ENCODE measurements at places on chromosomes 5 and 9.

- no peak for DNase-seq
Observed at GRCh38 chr5:35393901-35394300, 163.6 kb upstream of the PRLR start.

GRCh38 chr5:55821731-55822512 lies 29.2 kb upstream of the IL31RA start:
- DNase-seq: no peak

DNA sequence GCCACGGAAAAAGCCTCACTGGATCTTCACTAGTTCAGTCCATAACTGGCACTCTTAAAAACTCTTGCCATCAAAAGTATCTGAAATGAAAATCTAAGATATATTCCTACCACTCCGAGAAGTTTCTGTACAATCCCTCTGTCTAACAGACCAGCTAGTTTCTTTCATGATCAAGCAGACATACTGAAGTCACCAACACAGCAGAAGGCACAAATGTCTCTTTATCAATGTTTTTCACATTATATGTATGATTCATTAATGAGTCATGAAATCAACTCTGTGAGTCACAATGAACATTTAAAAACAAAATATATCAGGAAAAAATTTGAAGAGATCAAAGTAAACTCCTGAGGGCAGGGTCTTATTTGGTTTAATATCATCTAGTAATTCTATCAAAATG lies 50.8 kb downstream of the F2R start:
- DNase-seq: no peak

GRCh38 chr9:107982001-107982400 lies 492.4 kb upstream of the KLF4 start:
- DNase-seq: no peak

DNA sequence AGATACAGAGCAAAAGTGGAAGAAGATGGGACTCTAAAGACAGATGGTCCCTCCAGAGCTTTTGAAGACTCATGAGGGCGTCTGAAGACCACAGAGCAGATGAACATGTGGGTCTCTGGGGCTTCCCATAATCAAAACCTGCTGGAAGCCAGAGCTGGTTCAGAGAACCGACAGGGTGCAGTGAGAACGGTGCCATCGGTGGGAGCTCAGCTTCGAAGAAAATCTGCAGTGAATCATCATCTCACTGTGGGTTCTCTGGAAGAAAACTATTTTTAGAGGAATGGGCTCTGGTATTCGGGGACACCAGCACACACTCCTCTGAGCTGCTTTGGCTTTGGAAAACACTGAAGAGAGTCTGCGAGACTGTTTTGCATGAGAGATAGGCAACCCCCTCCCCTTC lies 222.4 kb upstream of the PANK3 start:
- DNase-seq: no peak

DNA sequence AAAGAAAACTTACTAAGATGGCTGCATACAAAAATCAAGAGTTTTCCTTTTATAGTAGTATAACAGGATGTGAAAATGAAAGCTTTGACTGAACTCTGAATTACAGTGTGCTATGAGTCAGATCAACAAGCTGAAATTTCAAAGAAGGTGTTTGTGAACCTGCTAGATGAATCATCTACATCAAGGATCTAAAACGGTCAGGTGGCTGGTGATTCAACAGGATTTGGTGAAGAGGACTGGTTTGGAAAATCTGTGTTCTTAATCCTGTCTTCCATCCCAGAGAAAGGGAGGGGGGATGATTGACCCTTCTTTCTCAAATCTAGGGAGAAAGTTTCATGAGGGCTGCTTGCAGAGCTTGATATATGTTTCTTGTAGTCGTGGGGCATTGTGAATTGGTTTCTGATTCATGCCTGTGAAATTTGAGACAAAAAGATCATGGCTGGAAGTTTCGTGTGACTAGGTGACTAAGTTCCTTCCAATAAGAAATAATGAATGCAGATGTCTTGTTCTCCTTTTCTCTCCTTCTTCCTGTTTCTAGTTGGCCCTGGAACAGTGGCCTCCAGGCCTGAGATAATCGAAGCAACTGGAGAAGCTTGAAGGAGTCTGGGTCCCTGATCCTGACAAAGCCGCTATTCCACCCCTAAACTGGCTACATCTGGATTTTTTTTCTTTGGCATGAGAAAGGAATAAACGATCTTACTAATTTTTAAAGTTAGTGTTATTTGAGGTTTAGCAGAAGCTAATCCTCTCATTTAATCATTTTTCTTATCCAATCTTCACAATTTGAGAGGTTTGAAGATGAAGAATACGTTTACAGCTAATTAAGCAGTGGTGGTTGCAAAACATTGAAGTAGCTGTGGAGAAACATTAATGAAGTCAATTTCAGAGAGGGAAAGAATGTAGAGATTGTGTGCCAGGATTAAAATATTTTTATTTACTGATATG lies 67.2 kb downstream of the MRPS30 start:
- no peak for DNase-seq

GRCh38 chr5:158464383-158464782 lies 605.4 kb upstream of the CLINT1 start:
- DNase-seq: no peak

- no peak for DNase-seq
Observed at GRCh38 chr5:168128557-168128956, 162.9 kb upstream of the WWC1 start.

DNA sequence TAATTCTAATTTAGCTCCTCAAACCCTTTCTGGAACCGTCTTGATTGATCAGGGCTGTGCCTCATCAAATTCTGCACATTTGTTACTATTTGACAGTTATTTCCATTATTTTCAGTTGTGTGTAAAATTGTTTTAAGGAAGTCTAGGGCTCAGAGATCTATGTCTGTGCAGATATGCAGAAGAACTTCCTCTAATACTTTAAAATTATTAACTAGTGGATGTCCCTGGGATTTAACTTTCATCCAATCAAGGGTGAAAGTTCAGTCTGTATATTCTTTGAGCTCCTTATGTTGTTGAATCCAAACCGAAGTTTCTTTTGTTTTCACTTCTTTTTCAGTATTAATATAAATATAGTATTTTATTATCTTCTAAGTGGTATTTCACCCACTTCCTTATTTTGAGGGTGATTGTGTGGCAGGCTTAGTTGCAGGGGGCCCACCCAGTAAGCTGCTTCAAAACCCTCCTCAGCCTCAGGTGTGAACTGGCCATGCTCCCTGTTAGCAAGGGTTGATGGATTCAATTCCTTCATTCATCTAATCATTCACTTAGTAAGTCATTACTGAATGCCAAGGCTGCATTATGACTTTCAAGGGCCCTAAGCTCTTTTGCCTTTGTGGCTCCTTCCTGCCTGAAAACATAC lies 2.1 kb upstream of the CAMLG start:
- DNase-seq: no peak

DNA sequence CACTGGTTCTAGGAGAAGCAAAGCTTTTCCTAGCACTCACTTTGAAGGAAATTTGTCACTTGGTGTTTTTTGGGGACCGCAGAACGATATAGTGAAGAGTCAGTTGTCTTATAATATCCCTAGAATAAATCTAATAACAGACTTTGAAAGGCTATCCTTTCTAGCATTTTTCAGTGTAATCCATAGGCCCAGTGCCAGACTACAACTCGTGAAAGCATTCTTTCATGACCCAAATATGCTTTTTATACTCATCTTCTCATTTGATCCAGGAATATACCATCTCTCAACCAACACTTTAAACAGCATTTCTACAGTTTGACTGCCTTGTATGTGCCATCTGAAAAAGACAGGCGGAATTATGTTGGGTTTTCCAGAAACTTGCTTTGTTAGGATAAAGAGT lies 104.0 kb downstream of the ERCC6L2 start:
- DNase-seq: no peak

DNA sequence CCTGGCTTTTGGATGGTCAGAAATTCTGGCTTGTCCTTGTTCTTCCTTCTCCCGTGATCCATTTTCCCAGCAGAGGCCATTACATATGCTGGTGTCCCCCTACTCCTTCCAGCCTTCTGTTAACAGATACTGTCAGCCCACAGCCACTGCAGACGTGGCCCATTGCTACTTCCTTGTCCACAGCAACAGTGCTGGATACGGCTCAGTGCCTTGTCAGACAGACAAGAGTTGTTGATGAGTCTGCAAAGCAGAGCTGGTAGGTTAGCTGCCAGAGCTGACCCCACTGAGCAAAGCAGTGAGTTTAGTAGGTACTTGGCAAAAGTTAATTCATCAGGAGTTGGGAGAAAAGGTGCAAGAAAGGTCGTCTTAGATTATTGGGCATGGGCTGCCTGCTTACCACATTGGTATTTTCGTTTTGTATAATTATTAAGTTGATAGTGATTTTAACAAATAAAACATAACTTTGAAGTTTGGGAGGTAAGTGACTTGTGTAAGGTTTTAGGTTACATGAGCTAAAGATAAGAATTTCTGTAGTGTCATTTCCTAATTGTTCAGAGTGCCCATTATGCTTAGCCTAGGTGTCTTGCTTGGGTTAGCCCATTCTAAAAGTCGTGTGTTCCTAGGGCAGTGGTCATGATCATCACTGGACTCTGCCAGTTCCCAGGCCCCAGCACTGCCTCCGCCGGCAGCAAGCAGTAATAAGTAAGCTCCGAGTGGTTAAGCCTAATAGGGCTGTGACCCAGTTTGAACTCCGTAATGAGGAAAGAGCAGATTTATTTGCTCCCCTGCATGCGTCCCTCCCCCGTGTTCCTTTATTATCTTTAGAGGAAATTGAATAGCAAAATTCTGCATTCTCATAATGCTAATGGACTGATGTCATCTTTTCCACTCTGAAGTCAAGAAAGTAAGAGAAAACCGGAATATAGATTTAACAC lies 292.0 kb downstream of the FANCC start:
- no peak for DNase-seq

GRCh38 chr9:137650259-137650658 lies 31.5 kb downstream of the EHMT1 start:
- no peak for DNase-seq

GRCh38 chr9:124356745-124357390 lies 58.4 kb downstream of the PSMB7 start:
- DNase-seq: no peak

- DNase-seq: no peak
Observed at GRCh38 chr9:93621922-93622321, 45.5 kb downstream of the PHF2 start.

DNA sequence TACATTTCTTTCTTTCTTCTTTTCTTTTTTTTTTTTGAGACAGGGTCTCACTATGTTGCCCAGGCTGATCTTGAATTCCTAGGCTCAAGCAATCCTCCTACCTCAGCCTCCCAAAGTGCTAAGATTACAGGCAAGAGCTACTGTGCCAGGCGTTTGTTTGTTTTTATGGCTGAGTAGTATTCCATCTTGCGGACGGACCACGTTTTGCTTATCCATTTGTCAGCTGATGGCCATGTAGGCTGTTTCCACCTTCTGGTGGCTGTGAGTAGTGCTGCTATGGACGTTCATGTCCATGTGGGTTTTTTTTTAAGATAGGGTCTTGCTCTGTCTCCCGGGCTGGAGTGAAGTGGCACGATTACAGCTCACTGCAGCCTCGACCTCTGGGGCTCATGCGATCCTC lies 2.5 kb downstream of the DOK3 start:
- no peak for DNase-seq

- DNase-seq: no peak
Observed at GRCh38 chr9:106958955-106959657, 96.1 kb downstream of the ZNF462 start.

DNA sequence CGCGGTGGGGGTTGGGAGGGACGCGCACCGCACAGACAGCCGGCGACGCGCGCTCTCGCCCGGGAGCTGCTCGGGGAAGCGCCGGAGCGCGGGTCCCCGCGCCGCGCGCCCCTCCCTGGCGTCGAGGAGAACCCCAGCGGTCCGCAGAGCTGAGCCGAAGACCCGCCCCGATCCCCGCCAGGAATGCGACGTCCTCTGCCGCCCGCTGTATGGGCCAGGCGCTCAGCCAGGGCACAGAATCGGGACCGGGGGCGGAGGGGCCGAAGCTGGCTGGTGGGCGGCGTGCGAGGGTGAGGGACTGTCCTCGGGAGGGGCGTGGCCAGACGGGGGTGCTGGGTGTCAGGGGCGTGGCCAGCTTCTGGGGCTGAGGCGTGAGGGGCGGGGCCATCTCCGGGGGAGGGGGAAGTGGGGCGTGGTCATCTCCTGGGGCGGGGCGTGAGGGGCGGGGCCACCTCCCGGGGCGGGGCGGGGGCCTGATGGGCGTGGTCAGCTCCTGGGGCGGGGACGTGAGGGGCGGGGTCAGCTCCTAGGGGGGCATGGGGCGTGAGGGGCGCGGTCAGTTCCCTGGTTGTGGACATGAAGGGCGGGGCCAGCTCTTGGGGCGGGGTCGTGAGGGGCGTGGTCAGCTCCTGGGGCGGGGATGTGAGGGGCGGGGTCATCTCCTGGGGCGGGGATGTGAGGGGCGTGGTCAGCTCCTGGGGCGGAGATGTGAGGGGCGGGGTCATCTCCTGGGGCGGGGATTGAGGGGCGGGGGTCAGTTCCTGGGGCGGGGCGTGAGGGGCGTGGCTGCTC lies 965 bp downstream of the PTGDS start:
- peak; percentile 82 for DNase-seq

DNA sequence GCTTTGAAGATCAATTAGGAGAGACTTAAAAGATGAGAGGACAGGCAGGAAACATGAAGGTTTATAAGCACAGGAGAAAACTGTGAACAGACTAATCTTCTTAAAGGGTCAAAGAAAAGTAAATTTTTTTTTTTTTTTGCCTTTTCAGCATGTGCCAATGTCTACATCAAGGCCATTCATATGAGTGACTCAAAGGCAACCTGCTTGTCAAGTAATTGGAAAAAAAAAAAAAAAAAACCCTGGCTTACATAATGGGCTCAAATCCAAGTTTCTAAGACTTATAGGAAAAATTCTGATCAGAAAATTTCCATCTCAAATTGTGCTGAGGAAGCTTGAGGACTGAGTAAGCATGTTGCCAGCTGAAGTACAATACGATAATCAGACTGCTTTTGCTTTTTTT lies 15.9 kb downstream of the PPP2R2B start:
- no peak for DNase-seq

DNA sequence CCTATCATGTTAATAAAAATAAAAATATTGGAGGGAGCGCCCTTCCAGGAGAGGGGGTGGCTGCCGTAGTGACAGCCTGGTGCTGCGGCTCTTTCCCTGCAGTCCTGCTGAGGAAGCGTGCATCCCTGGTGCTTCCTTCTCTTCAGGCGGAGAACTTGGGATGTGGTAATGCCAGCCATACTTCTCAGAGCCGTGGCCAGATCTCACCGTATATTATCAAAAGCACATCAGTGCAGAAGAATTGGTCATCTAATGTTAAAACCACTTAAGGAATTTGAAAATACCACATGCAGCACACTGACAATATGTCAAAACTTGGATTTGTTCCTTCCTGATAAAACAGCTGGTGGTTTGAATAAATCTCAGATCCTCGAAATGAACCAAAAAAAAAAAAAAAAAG lies 17.7 kb downstream of the C9orf40 start:
- DNase-seq: no peak

- DNase-seq: no peak
Observed at GRCh38 chr5:77725616-77726015, 50.5 kb downstream of the TBCA start.

DNA sequence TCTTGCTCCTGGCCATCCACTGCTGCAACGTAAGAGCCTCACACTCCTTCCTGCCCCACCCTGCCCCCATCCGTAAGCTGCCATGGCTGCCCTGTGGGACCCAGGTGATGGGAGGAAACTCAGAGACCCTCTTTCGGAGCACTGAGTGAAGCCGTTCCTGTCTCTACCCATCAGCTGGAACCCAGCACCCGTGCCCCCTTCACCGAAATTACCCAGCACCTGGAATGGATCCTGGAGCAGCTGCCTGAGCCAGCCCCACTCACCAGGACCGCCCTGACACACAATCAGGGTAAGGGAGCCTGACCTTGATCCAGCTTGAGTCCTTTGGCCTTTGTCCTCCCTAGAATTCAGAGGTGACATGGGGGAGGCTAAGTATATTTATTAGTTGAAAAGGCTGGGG lies 3.2 kb downstream of the TESK1 start:
- DNase-seq: no peak

GRCh38 chr9:120151806-120152205 lies 428.2 kb downstream of the CDK5RAP2 start:
- DNase-seq: no peak

All from T-helper 17 cell (primary cell).